ENCODE measurements at places on chromosomes 1 and 21. TPM values are rescaled to one million over a fixed set of nuclear protein-coding genes. Genes with fewer than 3 reads are reported as not detected.
A peak's percentile ranks its signal among the peaks of the same experiment; 100 is the strongest.

Gene TRABD2B
- 0.06 TPM for total RNA-seq

DNA sequence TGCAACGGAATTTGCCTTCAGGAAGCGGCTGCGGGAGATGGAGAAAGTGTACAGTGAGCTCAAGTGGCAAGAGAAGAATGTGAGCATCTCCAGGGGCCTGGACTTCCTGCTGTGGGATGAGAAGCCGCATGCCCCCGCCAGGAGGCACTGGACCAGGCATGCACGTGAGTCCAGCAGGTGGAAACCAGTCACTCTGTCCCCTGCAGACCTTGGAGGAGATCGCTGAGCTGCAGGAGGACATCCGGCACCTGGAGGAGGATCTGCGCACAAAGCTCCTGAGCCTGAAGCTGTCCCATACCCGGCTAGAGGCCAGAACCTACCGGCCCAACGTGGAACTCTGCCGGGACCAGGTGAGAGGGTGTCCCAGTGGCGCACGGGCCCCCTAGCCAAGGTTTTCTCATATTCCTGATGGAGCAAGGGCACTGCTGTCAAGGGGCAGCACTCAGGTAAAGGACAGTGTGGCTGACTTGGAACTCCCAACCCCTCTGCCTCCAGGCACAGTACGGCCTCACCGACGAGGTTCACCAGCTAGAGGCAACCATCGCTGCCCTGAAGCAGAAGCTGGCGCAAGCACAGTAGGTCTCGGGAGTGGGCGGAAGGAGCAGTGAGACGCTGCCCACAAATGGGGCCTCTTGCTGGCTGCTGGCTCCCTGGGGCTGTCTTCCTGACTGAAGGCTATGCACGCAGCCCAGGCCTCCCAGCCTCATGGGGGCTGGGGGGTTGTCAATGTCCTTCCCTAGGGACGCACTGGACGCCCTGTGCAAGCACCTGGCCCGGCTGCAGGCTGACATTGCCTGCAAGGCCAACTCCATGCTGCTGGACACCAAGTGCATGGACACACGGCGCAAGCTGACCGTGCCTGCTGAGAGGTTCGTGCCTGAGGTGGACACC is 1.2 kb upstream of the ADPRS start:
- no peak for DNase-seq

DNA sequence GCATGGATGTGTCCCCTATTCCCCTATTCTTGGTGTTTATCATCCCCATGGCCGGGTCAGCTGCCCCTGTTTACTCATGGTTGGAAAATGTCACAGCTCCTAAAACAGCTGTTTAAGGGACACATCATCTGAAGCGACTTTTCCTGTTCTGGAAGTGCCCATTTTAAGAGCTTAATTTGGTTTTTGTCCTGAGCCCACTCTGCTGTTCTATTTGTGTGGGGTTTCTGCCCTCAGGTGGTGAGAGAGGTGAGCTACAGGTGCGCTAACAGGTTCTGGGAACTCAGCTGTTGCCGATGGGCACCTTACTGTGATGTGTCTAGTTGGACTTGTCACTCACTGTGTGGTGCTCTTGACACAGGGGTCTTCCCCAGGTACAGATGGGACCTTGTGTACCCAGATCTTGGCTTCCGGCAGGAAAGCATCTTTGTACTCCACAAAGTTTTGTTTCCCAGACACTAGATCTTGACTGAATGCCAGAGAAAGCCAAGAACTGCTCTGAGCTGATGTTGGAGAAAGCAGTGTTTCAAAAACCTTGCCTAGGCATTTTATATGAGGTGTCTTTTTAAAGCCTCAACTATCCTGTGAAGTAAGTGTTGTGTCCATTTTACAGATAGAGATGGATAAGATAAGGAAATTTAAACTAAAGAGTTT is 59.0 kb upstream of the CD1D start:
- DNase-seq, result no peak

GRCh38 chr1:20840731-20841130 is 53.6 kb upstream of the HP1BP3 start:
- DNase-seq, result no peak

DNA sequence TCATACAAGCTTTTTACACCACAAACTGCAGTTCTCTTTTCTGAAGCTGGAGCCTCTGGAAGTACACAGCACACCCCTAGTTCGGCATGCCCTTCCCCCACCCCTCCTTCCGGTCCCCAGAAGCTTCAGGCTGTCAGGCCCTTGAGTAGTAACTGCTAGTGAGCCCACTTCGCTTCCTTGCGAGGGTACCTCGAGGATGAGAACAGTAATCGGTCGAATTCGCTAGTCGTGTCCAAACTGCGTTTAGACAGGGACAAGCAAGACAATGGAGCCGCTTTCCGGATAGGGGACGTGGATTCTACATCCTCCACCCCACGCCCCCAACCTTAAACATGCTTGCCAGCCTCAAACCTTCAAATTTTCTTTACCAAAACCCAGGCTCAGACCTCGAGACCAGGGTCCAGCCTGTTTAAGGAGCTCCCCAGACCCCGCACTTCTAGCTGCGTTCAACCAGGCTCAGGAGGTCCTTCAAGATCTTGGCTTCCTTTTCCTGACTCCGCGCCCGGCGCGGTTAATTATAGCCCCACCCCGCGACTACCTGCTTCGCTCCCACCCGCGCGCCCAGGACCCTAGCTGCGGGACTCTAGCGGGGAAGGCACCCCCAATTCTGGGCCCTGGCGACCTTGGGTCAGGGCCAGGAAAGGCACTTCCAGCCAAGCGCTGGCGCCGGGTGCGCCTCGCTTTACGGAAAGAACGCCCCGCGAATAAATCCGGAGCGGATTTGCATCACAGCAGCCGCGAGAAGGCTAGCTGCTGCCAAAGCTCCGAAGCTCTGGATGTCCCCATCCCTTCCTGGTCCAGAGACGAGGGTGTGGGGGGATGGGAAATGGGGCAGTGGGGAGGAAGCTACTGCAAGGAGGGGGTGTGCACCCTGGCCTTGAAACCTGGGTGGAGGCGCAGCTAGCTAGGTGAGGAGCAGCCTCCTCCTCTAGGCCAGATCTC is 8.1 kb upstream of the TSPAN1 start:
- DNase-seq, result no peak

Gene CFHR2
- total RNA-seq, result not detected

GRCh38 chr1:7915826-7916500 is 24.7 kb downstream of the TNFRSF9 start:
- no peak for DNase-seq

Gene TNFAIP8L2
- total RNA-seq, result not detected

DNA sequence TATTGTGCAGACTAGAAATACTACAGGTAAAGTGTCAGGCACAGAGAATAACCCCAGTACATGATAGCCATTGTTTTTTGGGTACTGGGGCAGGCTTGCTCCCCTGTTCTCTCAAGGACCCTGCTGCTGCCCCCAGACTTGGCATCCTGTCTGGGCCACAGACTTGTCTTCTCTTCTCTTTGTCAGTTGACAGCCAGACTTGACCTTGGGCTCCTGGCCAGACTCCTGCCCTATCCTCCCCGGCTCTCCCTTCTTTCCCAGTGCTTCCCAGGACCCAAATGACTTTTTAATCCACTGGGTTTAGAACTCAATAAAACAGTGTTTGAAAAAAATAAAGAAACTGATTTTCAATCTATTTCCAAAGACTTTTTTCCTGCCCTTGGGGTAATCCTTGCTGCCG is 43.2 kb downstream of the ZSCAN20 start:
- DNase-seq, result no peak

DNA sequence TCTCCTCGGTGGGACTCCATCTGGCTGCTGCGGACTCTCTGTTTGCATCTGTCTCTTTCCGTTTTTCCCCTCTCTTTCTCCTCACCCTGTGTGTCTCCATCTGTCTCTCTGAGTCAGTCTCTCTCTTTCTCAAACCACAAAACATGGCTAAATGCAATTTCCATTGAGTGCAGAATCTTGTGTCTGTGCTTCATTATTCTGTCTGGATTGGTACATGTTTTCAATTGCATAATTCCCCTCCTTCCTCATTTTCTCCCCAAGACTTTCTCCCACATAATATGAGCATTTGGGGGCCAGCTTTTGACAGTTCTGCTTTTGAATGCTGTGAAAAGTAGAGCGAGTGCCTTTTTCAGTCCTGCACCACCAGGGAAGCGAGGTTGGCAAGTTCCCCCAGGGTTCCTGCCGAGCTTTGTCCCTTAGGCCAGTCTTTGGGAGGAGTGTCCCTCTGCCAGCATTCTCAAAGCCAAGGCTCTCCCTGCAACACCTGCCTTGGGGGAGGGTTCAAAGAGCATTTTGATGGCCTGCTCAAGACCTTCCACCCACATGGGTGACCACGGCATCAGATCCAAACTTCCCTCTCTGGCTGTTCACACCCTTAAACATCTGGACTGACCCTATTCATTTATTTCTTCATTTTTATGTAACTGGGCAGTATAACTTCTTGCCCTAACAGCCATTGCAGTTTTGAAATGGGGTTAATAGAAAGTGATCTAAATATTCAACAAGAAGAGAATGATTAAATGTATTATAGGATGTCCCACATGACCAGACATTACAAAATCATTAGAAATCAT is 32.8 kb upstream of the SCMH1 start:
- no peak for DNase-seq

Gene PAX7
- not detected for total RNA-seq

- DNase-seq, result peak; percentile 22
Observed at GRCh38 chr1:189429610-189430009, 1048.1 kb downstream of the BRINP3 start.

Gene IL22RA1
- not detected for total RNA-seq

- DNase-seq, result no peak
Observed at GRCh38 chr1:26734501-26735058, 38.8 kb downstream of the ARID1A start.

GRCh38 chr21:36719614-36720013 is 20.7 kb downstream of the SIM2 start:
- no peak for DNase-seq

Gene SH3BGRL3
- total RNA-seq, result 258 TPM

GRCh38 chr1:167328306-167328815 is 107.7 kb downstream of the POU2F1 start:
- no peak for DNase-seq

DNA sequence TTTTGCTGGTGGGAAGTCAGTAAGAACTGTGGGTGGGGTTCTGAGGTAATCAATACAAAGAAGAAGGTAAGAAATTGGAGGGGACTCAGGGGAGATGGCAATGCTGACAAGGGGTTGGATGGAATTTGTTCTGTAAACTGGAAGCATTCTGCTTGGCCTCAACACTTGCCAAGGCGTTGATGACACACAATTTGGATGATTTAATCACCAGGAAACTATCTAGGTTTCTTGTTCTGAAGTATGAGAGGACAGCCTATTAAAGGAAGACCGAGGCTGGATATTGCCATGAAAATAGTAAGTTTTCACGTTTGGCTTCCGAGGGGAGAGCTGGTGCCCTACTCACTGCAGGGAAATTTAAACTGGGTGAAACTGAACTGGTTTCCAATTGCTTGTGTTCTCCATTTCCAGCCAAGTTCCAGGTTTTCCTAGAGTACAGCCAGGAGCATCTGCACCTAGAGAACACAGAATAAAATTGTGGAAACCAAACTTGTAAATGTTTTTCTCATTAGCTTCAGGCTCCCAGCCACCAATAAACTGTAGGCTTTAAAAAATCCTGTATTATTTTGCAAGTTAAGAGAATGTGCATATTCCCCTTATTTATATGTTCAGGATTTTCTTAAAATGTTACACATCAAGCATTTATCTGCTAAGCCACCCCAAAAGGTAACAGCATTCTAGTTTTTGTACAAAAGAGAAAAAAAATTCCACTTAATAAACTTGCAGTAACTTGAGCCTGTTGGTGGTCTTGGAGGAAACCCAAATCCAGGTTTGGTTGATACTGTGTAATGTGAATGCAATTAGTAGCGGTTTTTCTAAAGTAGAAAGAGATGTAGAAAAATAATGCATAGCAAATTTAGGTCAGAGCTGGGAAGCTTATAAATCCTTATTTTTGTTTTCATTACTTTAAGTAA is 53.8 kb downstream of the ROR1 start:
- no peak for DNase-seq

- DNase-seq, result no peak
Observed at GRCh38 chr1:170885551-170885950, 49.8 kb upstream of the MROH9 start.
